Effector CD4-positive, alpha-beta T cell (primary cell): ENCODE measurements at places on chromosomes 4 and X.

GRCh38 chr4:114209584-114209983 lies 230.1 kb upstream of the ARSJ start:
- DNase-seq, result no peak

GRCh38 chrX:116618546-116618945 lies 155.8 kb upstream of the CT83 start:
- DNase-seq, result no peak

DNA sequence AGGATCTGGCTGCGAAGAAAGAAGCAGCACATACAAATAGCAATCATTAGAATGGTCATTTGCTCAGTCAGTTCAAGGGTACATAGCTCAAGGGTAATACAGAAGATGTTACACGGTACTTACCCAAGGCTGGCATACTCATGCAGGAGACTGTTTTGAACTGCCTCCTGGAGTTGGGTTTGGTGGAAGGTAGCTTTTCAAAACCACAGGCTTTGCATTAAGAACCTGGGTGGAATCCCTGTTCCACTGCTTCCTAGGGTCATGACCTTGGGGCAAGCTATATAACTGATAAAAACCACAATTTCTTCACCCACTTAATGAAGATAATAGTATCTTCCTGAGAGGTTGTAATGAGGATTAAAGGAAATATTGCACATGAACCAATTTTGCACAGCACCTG lies 36.5 kb downstream of the TBC1D9 start:
- no peak for DNase-seq

- DNase-seq, result no peak
Observed at GRCh38 chr4:65600656-65601055, 69.6 kb downstream of the EPHA5 start.

- no peak for DNase-seq
Observed at GRCh38 chr4:1236103-1236641, 12.8 kb downstream of the CTBP1 start.
